ENCODE measurements at places on chromosomes 6 and 20. TPM values are rescaled to one million over a fixed set of nuclear protein-coding genes. Genes with fewer than 3 reads are reported as not detected.

The CST1 gene
- total RNA-seq = not detected

The ZBTB22 gene
- total RNA-seq = 9.5 TPM

The HLA-DOB gene
- total RNA-seq = 1.1 TPM

The PRR18 gene
- total RNA-seq = 0.38 TPM

The SIRPB2 gene
- 0.31 TPM for total RNA-seq

GRCh38 chr6:148495029-148495428 lies 152.4 kb downstream of the SASH1 start:
- ATAC-seq = no peak

DNA sequence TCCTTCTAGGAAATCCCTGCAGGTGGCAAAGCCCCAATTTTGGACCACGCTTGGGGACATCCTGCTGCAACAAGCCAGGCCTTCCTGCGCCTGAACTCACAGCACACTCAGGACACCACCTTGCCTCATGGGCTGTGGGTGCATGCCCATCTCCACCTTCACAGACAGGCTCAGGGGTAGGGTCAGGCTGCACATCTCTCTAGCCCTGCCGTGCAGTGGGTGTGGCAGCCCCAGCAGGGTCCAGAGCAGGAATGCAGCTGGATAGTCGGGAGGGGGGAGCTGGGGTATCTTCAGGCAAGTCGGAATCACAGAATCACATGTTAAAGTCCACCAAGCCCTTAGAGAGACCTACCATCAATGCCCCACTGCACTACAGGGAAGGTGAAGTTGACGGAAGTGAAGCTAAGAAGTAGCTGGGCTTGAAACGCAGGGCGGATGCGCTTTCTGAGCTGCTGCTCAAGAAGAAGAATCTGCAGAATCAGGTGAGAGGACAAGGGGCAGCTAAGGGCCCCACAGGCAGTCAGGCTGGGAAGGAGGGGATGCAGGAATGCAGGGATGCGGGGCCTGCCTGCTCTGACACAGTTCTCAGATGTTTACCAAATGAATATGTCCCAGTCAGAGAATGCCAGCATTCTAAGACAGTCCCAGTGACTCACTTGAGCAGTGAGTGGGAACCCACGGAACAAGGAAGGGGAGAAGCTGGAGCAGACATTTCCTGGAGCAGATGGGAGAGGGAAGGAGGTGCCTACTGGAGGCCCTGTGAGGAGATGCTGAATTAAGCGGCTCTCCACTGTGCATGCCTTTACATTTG lies 11.3 kb downstream of the SERPINB6 start:
- peak; percentile 73 for ATAC-seq

DNA sequence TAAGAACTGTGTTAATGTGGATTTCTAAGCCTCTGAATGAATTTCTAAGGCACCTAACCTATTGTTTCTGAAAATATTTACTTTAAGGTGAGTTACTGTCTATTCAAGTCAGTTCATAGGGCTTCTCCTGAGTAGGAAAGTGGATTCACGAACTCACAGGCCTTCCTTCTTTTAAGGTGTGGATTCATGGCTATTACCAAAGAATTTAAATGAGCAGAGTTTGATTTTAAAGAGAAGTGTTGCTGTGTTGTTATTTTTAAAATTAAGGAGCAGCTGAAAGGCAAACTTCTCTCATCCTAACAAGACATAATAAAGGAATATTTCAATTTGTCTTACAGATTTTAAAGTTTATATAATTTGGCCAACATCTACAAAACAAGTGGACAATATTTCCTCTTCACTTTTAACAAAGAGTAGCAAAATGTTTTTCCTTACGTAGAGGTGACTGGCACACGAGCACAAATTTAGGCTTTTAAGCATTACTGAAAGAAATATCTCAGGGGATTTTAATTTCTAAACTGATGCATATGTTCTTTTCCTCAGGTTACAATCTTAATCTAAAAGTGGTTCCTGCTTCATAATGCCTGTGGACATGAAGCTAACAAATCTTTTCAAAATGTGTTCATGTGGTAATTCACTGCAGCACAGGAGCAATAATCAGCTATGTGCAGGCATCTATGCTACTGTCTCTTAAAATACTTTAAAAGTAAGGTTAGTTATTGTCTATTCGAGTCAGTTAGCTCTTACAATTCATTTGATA lies 602 bp upstream of the TSPYL4 start:
- ATAC-seq = no peak

DNA sequence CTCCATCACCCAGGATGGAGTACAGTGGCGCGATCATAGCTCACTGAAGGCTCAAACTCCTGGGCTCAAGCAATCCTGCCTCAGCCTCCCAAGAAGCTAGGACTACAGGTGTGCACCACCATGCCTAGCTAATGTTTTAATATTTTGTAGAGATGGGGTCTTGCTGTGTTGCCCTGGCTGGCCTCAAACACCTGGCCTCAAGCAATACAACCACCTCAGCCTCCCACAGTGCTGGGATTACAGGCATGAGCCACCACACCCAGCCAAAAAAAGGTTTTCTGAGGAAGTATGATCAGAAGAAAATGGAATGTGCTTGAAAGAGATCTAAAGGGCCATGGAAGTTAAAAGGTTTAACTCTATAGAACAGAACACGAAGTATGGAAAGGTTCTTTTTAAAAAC lies 8.7 kb downstream of the RBBP9 start:
- no peak for ATAC-seq

DNA sequence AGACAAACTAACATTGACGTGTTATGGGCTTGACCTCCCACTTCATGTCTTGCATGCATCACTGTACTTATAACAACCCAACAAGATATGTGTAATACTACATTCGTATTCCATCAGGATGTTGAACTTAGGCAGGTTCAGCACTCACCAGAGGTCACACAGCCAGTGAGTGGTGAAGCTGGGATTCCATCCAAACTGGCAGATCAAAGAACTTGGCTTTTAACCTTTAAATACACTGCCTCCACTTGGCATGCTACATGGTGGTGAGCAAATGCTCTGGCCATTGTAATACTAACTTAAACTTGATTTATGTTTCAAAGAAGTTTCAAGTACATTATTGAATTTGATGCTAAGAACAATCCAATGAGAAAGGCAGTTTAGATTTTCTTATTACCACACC lies 10.7 kb upstream of the HDDC2 start:
- no peak for ATAC-seq

DNA sequence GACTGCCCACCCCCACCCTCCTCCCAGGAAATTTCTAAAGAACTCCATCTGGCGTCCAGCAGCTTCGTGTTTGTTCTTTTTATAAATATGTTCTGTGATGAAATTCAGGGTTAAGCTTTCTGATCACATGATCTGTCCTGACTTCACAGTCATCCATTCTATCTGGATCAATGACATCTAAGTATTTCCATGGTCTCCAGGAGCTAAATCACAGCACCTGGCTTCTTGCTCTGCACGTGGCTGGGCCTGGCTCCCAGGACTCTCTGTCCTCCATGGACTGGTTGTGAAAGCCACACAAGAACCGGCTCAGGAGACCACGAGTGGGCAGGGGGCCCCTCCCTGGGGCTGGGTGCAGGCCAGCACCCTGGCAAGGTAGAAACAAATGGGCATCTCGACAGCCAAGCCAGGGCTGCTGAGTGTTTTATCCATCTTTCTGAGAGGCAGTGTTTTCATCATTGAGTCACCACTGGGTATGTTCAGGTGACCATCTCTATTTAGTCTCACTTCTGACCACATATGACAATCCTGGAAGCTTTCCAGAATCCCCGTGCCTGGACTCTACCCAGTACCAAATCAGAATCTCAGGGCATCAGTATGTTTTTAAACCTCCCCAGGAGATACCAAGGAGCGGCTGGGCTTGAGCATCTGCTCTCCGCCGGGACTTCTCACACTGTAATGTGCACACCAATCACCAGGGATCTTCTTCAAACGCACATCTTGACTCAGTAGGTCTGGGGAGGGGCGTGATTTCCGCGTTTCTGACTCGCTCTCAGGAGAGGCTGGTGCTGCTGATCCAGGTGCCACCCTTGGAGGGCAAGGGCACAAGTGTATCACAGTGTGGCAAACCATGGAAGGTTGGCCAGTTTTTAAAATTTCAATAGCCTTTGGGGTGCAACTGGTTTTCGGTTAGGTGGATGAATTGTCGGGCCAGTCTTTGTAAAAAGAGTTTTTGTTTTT lies 31.6 kb upstream of the PXDC1 start:
- ATAC-seq = no peak
